GM23248 (cell line): ENCODE measurements at places on chromosomes 13 and 19.
A peak's percentile ranks its signal among the peaks of the same experiment; 100 is the strongest.

GRCh38 chr19:5106191-5106726 is 137.3 kb downstream of the KDM4B start:
- DNase-seq, result no peak

DNA sequence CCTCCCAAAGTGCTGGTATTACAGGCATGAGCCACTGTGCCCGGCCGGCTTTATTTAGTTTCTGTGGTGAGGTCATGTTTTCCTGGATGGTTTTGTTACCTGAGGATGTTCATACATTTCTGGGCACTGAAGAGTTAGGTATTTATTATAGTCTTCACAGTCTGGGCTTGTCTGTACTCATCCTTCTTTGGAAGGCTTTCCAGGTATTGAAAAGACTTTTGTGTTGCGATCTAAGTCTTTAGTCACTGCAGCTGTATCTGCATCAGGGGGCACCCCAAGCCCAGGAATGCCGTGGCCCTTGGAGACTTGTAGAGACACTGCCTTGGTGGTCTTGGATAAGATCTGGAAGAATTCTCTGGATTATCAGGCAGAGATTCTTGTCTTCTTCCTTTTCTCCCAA is 12.8 kb downstream of the BLOC1S3 start:
- DNase-seq, result no peak

DNA sequence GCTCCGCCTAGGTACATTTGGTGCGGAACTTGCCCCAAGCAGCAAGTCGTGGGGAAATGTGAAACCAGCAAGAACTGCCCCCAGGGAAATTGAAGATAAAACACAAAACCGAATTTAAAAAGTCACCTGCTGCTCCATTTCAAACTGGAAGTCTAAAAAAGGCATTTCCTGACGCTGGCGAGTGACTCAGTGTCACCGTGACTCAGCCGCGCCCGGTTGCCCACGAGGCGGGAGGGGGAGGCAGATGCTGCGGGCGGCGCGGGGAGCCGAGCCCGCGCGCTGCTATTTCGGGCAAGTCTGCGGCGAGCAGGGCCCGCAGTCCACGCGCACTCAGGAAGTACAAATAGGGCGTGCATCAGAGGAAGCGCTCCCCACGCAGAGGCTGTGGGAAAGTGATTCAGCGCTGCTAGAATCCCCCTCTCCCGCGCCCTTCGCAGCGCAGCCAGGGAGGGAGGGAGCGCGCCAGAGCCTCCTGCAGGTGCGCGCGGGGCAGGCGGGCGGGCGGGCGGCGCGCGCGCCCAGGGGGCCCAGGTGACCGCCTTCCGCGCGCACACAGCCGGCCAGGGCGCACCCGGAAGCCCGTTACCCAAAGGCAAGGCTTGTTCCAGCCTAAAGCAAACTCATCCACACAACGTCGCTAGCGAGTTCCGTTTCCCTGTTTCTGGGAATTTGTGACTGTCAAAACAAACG is 168.8 kb downstream of the COL4A1 start:
- peak; percentile 93 for DNase-seq

DNA sequence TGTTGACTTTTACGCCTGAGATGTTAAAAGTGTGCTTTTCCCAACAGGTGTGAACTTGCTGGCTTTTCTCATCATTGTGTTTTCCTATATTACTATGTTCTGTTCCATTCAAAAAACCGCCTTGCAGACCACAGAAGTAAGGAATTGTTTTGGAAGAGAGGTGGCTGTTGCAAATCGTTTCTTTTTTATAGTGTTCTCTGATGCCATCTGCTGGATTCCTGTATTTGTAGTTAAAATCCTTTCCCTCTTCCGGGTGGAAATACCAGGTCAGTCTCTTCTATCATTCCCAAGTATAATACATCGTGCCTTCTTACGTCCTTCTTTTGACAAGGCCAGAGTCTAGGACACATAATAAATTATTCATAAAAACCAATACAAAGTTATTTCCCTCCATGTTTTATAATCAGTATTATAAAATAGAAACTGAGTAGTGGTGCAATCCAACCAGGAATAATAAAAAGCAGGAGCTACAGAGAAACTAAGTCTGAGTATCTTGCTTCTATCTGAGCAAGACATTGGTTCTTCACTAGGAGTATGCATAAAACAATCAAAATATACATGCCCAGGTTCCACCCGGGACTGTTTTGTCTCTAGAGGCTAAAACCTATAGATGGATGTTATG is 57.9 kb downstream of the RXFP2 start:
- peak; percentile 76 for DNase-seq

DNA sequence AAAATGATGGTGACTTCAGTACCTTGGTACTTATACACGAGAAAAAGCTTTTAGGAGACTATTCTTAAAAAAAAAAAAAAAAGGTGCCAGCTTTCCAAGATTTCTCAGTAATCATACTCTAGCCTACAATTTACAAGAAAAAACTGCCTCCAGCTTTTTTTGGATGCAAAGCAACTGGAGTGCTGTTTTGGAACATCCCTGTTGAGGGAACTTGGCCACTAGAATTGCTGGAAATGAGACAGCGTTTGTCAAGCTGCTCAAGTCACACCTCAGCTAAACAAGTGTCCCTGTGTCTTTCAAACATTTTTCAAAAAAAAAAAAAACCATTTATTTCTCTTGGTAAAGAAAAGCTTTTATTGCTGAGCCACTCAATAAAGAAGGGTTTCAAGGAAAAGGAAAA is 413.1 kb upstream of the ARGLU1 start:
- no peak for DNase-seq

DNA sequence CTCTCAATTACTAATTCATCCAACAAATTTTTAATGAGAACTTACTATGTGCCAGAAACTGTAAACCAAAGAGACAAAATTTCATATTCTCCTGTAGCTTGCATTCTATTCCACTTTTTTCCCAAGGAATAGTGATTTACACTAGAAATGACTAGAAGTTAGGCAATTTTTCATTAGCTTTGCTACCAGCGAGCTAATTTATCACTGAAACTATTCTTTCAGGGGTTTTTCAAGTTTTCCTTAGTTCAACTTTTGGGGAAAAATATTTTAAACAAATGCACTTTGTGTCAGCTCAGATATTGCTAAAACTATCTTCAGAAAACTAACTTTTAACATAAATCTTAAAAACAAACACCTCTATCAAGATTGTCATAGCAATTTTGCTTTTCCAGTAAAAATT is 5.4 kb downstream of the TNFRSF19 start:
- DNase-seq, result no peak

- DNase-seq, result peak; percentile 49
Observed at GRCh38 chr13:51453959-51454703, 1.3 kb upstream of the INTS6 start.

DNA sequence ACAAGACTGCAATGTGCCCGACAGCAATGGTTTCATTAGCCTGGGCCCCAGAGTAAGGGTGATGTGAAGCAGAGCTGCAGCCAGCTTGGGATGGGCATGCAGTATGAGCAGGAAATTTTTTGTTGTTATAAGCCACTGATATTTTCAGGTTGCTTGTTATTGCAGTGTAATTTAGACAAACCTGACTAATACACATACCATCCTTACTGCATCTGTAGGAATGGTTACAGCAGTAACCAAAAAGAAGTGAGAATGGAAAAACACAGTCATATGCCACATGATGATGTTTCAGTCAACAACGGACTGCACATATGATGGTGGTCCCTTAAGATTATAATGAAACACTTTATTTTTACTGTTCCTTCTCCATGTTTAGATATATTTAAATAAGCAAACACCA is 8.6 kb upstream of the POMP start:
- DNase-seq, result peak; percentile 59

DNA sequence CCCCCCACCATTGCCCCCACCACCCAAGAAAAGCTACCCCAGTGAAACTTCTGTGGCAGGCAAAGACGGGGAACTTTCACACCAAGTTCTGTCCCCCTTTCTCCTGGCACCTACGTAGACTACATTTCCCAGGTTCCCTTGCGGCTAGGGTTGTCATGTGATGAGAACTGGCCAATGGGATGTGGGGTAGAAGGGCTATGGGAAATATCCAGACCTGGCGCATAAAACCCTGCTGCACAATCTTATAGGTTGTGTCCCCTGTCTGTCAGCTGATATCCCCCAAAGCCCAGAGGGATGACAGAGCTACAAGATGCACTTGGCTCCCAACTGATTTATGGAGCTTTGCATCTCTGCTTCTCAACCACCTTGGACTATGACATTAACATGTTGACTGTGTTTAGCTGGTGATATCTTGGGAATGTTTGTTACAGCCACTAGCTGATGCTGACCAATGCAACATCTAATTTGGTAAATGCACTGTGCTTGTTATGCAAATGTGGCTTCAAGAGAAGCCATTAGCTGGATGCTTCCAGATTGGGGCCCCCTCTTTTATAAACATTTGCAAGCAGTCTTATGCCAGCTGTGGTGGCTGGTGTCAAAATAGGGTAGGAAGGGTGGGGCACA is 6.1 kb downstream of the SH2D3A start:
- peak; percentile 27 for DNase-seq

DNA sequence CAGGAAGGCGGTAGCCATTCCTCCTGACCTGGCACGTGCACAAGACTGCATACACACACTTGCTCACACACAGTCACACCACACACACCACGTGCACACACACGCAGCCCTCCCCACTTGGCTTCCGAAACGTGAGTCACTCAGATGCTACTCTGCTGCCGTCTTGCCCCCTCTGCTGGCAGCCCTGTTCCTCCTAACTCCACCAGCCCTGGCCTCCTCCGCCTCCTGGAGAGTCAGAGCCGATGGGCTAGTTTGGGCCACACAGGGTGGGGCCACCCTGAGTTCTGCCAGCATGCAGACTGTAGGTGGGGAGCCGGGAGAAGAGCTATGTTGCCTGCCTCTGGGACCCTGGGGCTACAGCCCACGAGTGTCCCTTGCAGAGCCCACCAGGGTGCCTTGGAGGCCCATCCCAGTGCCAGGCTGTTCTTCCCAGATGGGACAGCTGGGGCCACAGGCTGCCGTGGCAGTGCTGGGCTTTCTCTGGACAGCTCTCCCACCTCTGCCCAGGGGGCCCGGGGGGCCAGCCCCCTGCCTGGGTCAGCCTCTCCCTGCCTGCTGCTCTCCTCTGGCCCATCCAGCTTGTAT is 12.1 kb downstream of the PIN1 start:
- DNase-seq, result peak; percentile 99

DNA sequence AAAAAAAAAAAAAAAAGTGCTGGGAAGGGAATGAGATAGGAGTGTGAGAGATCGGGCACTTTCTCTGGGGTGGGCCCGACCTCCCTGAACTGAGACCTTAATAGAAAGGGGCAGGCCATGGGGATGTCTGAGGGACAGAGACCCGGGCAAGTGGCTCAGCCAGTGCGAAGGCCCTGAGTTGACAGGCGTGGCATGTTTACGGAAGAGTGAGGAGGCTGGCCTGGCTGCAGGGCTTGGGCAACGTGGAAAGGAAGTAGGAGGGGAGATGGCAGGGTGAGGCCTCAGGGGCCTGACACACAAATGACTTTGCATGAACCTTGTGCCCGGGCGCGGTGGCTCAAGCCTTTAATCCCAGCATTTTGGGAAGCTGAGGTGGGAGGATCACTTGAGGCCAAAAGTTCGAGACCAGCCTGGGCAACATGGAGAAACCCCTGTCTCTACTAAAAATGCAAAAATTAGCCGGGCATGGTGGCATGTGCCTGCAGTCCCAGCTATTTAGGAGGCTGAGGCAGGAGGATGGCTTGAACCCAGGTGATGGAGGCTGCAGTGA is 13.9 kb downstream of the FCHO1 start:
- DNase-seq, result no peak

GRCh38 chr13:19838865-19839275 is 24.6 kb downstream of the ZMYM5 start:
- peak; percentile 61 for DNase-seq

- peak; percentile 6 for DNase-seq
Observed at GRCh38 chr13:74032325-74032724, 101.9 kb downstream of the KLF12 start.

- DNase-seq, result peak; percentile 43
Observed at GRCh38 chr13:114310956-114311355, 3.3 kb upstream of the CHAMP1 start.

- DNase-seq, result no peak
Observed at GRCh38 chr19:46875234-46875633, 14.4 kb downstream of the ARHGAP35 start.

GRCh38 chr19:37954421-37954874 is 47.4 kb downstream of the SIPA1L3 start:
- no peak for DNase-seq

DNA sequence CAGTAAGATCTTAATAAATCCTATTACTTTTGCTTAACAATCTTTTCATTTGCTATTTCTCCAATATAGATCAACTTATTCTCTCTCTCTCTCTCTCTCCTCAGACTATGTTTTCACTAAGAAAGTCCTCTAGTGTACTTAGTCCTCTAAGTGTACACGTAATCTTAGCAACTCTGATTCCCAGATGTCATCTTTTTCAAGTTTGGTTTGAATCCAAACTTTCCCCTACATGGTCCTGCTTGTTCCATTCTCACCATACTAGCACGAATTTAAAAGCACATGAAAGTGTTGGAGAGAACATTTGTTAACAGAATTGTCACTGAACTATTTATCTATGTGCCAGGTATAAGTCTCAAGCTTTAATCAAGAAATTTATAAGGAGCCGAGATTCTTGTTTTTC is 202.9 kb downstream of the SPRY2 start:
- no peak for DNase-seq

DNA sequence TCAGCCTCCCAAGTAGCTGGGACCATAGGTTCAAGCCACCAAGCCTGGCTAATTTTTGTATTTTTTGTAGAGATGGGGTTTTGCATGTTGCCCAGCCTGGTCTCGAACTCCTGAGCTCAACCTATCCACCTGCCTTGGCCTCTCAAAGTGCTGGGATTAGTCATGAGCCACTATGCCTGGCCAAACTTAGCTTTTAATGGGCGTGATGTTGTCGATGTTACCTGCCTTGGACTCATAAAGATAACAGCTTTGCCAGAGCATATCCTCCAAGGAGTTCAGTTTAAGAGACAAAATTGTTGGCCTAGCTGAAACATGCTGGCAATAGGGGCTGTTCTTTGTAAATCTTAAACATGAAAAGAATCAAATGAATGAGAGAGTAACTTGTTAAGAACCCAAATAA is 13.1 kb downstream of the POLR1D start:
- no peak for DNase-seq

GRCh38 chr19:55247621-55248099 is 11.2 kb downstream of the PPP6R1 start:
- DNase-seq, result peak; percentile 73

DNA sequence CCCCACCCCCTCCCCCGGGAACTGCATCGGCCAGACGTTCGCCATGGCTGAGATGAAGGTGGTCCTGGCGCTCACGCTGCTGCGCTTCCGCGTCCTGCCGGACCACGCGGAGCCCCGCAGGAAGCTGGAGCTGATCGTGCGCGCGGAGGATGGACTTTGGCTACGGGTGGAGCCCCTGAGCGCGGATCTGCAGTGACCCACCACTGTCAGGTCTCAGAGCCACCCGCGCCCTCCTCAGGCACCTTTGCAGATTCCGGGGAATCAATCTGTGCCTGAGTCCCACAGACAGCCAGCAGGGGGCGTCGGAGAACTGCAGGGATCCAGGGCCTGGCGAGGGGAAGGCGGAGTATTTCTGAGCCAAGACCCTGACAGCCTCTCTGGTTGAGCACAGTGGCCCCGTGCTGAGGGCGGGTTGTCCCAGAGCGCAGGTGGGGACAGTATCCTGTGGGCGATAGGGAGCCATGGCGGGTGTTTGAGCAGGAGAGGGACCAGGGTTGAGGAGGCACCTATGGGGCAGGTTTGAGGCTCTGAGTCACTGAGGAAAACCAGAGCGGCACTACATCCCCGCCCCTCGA is 30.4 kb upstream of the CYP4F8 start:
- peak; percentile 69 for DNase-seq
